Stimulated activated CD8-positive, alpha-beta memory T cell treated with anti-CD3 and anti-CD28 coated beads, Interleukin-2, amount 100 ng/mL, for 48 hours (primary cell): ENCODE measurements at places on chromosomes 2 and 18.

GRCh38 chr2:136135921-136136906, 18.3 kb upstream of the CXCR4 start:
- DNase-seq = no peak

GRCh38 chr2:30201990-30202389, 29.3 kb upstream of the LBH start:
- no peak for DNase-seq

DNA sequence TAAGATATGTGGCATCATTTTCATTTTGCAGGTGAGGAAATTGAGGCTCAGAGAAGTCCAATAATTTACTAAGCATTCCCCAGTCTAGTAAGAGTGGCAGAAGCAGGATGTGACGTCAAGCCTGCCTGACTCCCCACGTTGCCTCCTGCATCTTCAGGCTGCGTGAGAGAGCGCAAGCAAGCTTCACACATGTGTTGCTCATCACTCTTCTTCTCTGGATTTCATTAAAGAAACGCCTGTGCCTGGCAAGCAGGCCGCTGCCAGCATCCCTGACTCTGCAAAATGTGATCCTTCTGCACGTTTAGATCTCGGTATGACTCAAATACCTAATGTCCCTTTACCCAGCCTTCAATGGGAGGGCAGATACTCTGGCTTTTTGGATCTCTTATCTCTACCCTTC, 96.8 kb downstream of the PRKCE start:
- DNase-seq = no peak

DNA sequence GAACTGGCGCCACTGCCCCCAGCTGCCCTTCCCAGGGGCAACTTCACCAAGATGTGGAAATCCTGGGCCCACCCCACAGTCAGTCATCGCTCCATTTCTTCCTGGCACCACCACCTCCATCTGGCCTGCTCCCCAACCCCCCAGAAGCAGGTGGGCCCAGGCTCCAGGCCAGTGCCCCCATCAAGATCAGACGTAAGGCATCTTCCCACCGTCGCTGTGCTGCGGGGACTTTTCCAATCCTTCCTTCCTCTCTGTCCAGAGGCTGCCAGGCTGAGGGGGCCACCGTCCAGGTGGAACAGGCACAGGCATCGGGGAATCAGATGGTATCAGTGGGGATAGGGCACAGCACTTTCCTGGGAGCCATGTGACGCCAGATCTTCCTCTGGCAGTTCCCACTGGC, 8.1 kb downstream of the PRLH start:
- DNase-seq = no peak

GRCh38 chr2:44952143-44952805, 10.8 kb downstream of the SIX3 start:
- no peak for DNase-seq

DNA sequence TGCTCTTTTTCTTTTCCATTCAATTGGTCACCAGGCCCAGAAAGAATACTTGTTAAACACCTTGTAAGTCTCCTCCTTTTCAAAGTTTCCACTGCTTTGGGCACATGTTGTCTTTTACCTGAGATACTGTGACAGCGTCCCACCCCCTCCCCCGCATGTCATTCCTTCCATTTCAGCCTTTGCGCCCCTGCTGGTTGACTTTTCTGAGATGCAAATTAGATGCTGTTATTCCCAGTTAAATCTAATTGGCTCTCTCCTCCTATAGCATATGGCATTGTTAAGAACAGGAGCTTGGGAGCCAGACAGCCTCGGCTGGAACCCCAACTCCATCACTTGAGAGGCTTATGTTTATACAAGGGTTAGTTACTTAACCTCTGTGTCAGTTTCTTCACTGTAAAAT, 80.3 kb upstream of the GAREM1 start:
- DNase-seq = no peak

DNA sequence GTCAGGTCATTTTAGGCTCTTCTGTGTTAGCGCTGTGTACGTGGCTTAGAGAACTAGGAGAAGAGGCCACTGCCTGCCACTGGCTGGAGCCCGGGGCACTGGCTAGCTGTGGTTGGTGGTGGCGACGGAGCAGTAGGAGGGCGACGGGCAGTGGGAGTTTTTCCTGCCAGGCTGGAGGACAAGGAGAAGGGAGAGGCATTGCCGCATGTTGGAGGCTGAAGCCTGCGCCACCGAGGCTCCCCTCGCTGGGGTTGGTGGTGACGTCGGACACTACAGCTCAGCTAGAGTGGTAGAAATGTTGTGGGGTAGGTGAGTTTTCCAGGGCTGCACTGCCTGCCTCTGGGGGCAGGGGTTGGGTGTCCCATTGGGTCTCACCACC, 41.7 kb upstream of the IMP4 start:
- DNase-seq = no peak

GRCh38 chr2:44325897-44326296, 35.4 kb downstream of the PREPL start:
- DNase-seq = no peak

- DNase-seq = no peak
Observed at GRCh38 chr2:123770996-123771720, 253.9 kb upstream of the CNTNAP5 start.

DNA sequence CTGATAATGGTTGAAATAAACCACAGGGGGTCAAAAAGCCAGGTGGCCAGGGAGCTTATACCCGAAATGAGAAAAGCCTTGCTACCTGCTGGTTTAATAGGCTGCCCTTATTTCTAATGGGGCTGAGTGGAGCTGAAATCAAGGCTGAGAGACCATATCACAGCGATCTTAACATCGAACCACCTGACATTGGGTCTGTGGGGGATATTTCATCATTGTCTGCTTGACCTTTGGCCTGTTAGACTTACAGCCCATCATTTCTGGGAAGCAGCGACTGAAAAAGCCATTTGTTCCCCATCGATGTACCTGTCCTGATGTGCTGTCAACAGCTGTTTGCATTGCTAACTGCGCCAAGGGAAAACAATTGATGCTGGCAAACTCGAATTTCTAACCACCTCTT, 199.7 kb upstream of the SLC14A2 start:
- DNase-seq = no peak

DNA sequence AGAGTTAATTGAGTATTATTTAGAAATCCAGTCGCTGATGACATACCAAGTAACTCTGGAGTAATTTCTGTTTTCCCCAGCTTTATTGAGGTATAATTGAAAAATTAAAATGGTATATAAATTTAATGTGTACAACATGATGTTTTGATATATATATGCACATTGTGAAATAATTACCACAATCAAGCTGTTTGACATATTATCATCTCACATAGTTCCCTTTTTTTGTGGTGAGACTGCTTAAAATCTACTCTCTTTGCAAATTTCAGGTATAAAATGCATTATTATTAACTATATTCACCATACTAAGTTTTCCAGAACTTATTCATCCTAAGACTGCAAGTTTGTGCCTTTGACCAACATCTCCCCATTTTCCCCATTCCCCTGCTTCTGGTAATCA, 25.0 kb upstream of the SPAG16 start:
- no peak for DNase-seq

- no peak for DNase-seq
Observed at GRCh38 chr18:58557008-58557435, 71.9 kb downstream of the ALPK2 start.

- DNase-seq = no peak
Observed at GRCh38 chr18:10230072-10230471, 224.4 kb upstream of the APCDD1 start.

- DNase-seq = no peak
Observed at GRCh38 chr2:172777431-172777830, 41.8 kb downstream of the RAPGEF4 start.

DNA sequence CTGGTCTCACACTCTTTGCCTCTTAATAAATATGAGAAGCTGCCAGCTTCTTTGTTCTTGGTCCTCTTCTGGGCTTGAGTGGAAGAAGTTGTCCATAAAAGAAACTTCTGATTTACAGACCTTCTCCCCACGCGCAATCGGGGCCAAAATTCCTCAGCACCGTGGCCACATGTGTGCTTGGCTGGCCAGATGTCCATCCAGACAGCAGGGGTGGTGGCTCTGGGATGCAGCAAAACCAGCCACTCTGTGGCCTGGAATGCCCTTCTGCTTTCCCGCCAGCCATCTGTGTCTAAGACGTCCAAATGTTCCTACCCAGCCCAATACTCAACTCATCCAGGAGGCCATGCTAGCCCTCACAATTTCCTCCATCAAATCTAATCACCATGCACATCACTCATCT, 250.8 kb downstream of the EN1 start:
- no peak for DNase-seq

DNA sequence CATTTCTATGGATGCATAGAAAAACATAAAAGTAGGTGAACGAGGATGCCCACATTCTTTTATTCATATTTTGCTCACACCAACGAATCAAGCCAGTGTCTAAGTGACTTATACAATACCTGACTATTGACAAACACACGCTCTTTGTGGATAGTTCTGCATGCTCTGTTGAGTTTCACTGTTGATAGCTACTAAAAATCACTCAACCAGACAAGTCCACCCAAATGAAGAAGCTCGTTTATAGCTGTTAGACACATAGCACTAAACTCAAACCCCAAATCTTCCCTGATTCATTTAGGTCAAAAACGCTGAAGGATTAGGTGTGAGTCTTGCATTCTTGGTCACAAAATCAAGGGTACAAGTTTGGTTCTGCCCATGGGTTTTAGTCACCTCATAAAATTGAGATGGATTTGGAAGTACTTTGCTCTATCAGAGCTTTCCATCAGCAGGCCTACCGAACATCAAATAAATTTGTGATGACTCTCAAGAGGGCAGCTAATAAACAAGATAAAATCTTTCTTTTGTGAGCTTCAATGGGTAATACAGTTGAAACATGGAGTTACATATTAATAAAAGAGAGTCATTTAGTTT, 92.7 kb upstream of the ETAA1 start:
- no peak for DNase-seq

DNA sequence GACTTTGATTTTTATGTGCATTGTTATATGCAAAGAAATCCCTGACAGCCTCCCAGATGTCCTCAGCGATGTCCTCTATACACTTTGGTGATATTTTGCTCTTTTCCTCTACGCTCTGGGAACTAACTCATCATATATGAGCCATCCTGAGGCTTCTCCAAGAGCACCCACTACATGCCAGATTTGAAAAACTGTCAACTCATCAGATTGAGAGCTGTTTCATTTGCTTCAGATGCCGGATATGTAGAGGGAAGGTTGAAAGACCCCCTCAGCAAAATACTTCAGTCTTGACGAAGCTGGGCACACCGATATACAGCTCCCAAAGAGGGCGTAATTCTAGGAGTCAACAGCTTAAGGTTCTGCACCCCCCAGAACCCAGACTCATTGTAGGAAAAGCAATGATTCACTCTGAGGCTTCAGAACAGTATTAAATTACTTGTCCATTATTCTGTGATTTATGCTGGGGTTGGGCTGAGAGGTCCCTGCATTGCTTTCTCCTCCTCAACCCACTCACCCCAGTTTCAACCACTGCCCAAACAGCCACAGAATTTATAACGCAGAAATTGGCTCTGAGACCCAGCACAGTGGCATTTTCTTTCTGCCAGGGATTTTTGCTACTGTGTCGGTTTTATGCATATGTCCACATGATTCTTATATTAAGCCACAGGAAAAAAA, 341.8 kb downstream of the ALK start:
- no peak for DNase-seq

DNA sequence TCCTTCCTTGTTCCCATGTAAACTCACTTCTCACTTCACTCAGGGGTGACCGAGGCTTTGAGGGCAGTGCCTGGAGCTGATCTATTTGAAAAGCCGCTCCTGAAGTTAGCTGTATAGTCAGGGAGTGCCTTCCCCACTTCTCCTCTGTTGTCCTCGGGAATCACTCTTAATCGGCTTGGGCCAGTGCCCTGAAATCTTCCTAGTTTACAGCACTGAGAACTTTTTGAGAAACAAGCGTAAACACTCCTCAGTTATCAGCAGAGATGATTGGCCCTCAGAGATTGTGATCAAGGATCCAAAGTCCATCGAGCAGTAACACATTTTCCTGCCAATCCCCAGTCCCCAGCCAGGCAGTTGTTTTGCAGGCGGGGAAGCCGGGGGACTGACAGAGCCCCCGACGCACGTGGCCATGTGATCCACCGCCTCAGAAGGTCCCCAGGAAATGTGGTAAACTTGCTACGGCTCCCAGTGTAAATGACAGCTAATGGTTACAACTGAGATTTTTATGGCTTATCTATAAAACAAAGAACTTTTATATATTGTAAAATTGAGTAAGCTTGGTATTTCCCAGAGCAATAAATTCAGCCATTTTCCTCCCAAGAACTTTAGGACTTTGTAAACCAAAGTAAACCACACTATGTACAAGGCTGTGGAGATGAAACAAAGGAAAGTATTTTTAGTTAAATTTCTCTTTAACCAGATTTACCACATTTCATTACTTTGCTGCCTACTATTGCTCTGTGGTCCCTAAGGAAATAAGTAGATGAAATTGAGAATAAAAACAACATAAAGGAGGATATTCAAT, 53.5 kb downstream of the C18orf63 start:
- DNase-seq = no peak

GRCh38 chr18:40259115-40259835, 1695.8 kb upstream of the PIK3C3 start:
- no peak for DNase-seq

DNA sequence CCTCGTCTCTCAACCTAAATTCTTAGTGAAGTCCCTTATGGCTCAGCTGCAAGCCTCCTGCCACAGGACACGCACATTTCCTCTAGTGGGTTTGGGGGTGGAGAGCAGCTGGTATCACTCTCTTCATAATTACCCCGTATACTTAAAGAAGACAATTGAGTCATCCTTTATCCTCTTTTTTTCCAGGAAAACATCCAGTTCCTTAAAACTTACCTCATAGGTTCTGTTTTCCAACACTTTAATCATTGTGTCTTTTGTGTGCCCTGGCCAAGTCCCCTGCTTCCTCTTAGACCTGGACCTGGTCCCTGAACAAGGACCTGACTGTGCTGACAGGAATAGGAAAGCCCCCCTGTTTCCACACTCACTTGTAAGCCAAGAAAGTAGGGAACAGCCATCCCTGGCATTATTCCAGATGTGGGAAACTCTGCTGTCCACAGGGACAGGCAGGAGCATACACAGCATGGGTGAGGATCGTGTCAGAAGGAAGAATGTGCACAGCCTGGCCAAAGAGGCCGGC, 42.3 kb upstream of the MYO1B start:
- no peak for DNase-seq

- DNase-seq = no peak
Observed at GRCh38 chr2:46887028-46887885, 28.3 kb downstream of the MCFD2 start.

GRCh38 chr2:2777213-2777612, 446.1 kb upstream of the MYT1L start:
- no peak for DNase-seq

- DNase-seq = no peak
Observed at GRCh38 chr2:219501849-219502248, 3.2 kb downstream of the GMPPA start.

- no peak for DNase-seq
Observed at GRCh38 chr2:40168546-40168945, 283.3 kb downstream of the SLC8A1 start.

- no peak for DNase-seq
Observed at GRCh38 chr2:128726236-128726635, 407.6 kb upstream of the HS6ST1 start.

DNA sequence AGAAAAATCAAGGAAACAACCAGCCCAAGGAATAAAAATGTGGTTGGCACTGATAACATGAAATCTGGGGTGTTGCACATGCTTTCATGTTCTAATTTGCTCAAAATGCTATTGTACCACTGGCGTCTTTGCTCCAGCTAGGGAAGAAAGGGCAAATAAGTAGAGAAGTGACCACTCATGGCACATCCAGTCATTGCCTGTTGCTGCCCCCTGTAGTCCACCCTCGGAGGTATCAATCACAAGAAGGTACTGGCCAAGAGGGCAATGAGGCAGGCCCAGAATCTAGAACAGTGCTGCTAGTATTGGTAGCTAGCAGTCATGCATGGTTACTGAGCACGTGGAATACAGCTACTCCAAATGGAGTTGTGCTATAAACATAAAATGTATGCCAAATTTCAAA, 213.4 kb downstream of the CDCA7 start:
- DNase-seq = no peak
